ENCODE measurements at places on chromosomes 5 and 9. TPM values are rescaled to one million over a fixed set of nuclear protein-coding genes. Genes with fewer than 3 reads are reported as not detected.

The CDH6 gene
- total RNA-seq = not detected

The SPINK4 gene
- total RNA-seq = not detected

The ST8SIA4 gene
- 0.67 TPM for total RNA-seq

The GARIN3 gene
- not detected for total RNA-seq

The TMEM8B gene
- total RNA-seq = 2.2 TPM

GRCh38 chr5:6465831-6466790 lies 17.5 kb downstream of the UBE2QL1 start:
- DNase-seq = no peak

- no peak for DNase-seq
Observed at GRCh38 chr5:27241564-27242257, 203.3 kb upstream of the CDH9 start.

- no peak for DNase-seq
Observed at GRCh38 chr5:6858419-6858818, 145.2 kb downstream of the TENT4A start.

DNA sequence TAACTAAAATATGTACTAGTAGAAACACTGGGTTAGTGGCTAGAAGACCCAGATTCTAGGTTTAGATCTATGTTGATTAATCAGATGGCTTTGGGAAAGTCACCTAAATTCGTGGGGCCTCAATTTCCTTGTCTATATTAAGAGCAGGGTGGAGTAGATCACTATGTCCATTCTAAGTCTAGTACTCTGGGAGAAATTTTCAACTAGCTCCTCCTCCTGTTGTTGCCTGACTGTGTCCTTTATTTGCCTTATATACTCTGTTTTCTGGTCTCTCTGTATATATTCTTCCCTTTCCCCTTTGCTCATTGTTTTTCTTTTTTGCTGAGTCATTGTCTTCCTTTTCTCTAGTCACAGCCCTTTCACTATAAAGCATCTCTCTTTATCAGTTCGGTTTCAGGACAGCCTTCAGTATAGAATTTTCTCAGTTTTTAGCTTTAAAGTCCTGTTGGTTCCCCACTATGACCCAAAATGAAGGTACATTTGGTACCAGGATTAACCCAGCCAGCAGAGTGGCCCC lies 44.5 kb upstream of the CDH6 start:
- DNase-seq = no peak

- DNase-seq = no peak
Observed at GRCh38 chr5:66582499-66583165, 13.6 kb upstream of the MAST4 start.

GRCh38 chr9:97806721-97807120 lies 46.3 kb upstream of the FOXE1 start:
- DNase-seq = no peak

DNA sequence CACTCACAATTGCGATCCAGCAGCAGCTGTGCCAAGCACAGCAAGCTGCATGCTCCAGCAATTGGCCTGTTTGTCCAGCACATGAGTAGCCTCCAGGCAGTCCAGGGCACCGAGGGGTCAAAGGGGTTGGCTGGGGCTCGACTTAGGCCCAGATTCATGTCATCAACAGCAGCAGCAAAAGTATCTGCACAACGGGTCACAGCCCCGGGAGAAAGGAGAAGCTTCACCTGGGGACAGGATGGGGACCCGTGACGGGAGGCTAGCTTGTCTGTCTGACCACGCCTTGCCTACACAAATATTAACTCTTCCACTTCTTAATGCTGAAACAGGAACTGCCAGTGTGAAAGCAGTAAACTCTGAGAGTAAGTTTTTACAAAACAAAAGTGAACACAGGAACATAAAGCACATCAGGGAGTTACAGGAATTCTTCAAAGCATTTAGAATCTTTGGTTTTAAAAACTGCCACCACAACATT lies 191.2 kb downstream of the PIK3R1 start:
- DNase-seq = peak; percentile 24

- no peak for DNase-seq
Observed at GRCh38 chr5:154163327-154164248, 26.9 kb upstream of the GALNT10 start.

- peak; percentile 78 for DNase-seq
Observed at GRCh38 chr9:136769710-136770191, 5.4 kb upstream of the LCN15 start.

- no peak for DNase-seq
Observed at GRCh38 chr5:159003045-159004030, 96.4 kb downstream of the EBF1 start.

- DNase-seq = no peak
Observed at GRCh38 chr5:132667309-132667708, 6.5 kb upstream of the IL4 start.

DNA sequence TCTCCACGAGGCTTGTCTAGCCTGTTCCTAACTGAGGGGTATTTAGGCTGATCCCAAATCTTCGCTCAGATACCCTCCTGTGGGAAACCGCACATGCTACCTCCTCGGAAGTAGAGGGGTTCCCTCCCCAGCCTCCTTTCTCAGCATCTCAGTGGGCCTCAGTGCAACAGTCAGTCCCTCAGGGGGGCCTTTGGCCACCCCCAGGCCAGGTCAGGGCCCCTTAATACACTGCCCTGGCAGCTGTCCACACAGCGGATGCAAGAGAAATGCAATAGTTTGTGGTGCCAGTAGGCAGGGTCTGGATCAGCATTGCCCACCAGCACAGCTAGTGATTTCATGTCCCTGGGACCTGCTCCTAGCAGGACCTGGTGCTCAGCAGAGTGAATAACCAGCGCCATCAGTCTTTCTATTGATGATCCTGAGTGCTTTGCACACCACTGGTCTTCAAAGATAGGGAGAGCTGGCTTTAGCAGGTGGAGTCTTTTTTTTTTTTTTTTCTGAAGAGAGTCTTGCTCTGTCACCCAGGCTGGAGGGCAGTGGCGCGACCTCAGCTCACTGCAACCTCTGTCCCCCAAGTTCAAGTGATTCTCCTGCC lies 7.5 kb downstream of the PLPP7 start:
- peak; percentile 46 for DNase-seq

- DNase-seq = peak; percentile 21
Observed at GRCh38 chr5:121164632-121165031, 687.0 kb upstream of the FTMT start.

GRCh38 chr5:13403351-13403750 lies 541.1 kb downstream of the DNAH5 start:
- DNase-seq = no peak

All from K562 (cell line).